NCI-H526 treated with DMSO at 0.1 percent for 48 hours (cell line): ENCODE measurements at places on chromosomes 7 and 10.

DNA sequence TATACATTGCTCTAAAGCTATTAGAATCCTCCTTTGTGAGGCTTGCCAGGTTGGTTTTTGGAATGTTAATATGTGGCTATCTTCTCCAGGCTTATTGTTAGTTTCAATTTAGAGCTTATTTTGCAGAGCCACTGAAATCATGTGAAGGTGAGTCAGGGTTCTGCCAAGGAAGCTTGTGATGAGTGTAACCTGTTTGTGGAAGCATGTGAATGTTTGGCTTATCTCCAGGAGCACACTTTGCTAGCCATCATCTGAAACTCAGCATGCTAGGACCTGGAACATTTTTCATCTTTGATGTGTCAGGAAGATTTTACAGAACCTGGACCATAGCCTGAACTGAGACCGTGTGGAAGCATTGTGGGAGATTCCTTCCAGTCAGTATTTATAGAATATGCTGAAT is 197.3 kb downstream of the PPP1R9A start:
- no peak for DNase-seq

DNA sequence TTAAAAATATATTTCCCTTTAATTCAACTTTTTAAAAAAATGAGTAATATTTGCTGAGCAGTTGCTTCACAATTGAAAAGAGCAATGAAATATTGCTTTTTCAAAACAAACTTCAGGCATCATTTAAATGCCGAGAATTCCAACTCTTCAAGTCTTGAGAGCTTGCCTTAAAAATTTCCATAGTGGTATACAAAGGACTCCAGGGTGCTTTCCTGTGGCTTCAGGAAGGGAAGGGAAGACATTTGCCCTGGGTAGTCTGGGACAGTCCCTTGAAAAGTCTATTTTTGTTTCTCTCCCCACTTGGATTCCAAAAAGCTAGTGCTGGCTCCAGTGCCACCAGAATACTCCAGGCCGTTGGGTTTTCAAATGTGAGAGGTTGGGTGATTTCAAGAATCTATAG is 71.7 kb downstream of the HYCC1 start:
- DNase-seq = no peak

- DNase-seq = no peak
Measured at GRCh38 chr7:15199482-15199881, 296.9 kb upstream of the DGKB start.

DNA sequence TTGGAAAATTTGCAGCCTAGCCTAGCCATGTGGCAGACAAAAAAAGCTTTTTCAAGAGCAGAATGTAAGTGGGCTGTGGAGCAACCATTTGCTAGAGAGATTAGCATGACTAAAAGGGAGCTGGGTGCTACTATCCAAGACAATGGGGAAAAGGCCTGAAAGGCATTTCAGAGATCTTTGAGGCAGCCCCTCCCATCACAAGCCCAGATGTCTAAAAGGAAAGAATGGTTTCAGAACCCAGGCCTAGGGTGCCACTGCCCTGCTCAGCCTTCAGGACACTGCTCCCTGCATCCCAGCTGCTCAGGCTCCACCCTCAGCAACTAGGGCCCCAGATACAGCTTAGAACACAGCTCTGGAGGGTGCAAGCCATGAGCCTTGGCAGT is 24.7 kb downstream of the PNLIPRP3 start:
- DNase-seq = no peak

DNA sequence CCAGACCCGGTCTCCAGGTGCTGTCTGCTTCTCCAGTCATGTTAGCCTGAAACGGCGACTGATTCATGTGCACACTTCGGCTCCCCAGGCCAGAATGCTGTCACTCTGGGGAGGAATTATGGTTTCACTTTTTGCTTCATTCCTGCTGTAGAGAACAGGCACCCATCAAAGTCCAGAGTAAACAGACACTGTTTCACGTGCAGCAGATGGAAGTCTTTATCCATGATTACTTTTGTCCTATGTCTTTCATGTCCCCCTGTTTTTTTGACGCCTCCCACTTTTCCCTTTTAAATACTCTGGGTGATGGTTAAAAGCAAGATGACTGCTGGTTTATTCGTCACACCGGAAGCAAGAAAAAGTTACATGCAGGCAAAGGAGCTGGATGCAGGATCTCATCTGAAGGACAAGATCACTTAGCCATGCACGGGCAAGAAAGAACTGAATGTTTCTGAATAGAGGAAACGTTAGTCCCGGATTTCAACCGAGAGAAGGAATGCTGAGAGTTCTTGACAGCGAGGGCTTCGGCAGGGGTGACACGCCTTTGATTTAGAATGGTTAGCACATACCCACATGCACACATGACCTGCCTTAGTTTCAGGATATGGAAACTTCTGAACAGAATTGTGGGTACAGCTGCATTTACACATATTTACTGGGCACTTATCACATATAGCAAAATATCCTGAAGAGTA is 250.0 kb upstream of the KLF6 start:
- no peak for DNase-seq
